Fibroblast of villous mesenchyme (primary cell): ENCODE measurements at places on chromosomes 1 and 21. TPM values are rescaled to one million over a fixed set of nuclear protein-coding genes. Genes with fewer than 3 reads are reported as not detected.

Gene SELENOF
- 168 and 275 TPM in 2 replicates for total RNA-seq

Gene LYPLAL1
- 15.5 and 25.9 TPM in 2 replicates for total RNA-seq

Gene VAV3
- 0.32 and 0.43 TPM in 2 replicates for total RNA-seq

Gene OVAAL
- total RNA-seq = not detected in 2 replicates

Gene TRIM67
- not detected in 2 replicates for total RNA-seq
